Stomach (tissue), 19 donors: ENCODE measurements at places on chromosomes 16 and 17. TPM values are rescaled to one million over a fixed set of nuclear protein-coding genes. Genes with fewer than 3 reads are reported as not detected.

GRCh38 chr17:72392056-72393010 lies 271.5 kb downstream of the SOX9 start:
- no peak for DNase-seq

DNA sequence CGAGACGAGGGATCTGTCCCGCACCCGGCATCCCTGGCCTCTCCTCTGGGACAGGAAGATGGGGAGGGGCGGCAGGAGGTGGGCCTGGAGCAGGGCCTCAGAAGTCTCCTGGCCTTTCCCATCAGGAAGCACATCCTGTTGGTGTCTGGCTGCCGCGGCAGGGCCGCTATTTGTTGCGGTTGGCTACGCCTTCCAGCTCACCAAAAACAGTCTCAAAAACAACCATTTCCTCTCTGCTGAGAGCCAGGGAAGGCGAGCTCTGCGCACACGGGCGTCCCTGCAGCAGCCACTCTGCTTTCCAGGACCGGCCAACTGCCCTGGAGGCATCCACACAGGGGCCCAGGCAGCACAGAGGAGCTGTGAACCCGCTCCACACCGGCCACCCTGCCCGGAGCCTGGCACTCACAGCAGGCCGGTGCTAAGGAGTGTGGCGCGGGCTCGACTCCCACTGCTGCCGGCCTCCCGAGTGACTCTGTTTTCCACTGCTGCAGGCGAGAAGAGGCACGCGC lies at the start of gene TMEM204:
TMEM204 (plus strand) TSS at position 224 of the 509 bp plus-strand sequence. CDS start 610 bp downstream, outside the sequence.
- DNase-seq, result peak; percentile 85

Gene MAP2K6
- total RNA-seq, result not detected

Gene CCL8
- not detected for total RNA-seq
